ENCODE measurements at places on chromosomes 12 and 14.

DNA sequence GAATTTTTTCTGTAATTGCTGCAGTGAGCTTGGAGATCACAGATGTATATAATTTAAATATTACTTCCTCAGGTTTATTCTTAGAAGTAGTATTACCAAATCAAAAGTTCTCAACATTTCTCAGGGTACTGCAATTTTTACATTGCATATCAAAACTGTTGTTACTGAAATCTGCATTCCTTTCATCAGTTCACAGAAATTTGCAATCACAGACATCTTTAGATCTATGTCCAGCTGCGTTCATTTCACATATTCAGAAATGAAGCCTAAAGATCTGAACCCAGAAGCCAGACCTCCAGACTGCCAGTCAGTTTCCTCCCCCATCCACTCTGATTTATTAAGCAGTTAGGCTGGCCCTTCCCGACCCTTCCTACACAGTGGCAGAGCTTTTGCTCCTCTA, 18.2 kb upstream of the IFT81 start:
- DNase-seq, result no peak

DNA sequence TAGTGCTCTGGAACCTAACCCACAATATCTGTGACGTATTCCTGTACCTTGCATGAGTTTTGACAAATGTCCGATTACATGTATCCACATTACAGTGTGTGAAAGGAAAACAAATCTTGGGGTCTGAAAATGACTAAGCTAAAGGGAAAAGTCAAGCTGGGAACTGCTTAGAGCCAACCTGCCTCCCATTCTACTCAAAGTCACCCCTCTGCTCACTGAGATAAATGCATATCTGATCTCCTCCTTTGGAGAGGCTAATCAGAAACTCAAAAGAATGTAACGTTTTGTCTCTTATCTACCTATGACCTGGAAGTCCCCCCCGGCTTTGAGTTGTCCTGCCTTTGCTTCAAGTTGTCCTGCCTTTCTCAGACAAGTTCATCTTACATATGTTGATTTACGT, 34.0 kb upstream of the KIF21A start:
- no peak for DNase-seq

- no peak for DNase-seq
These were observed 72.6 kb upstream of the CAPRIN2 start for GRCh38 chr12:30827101-30828066.

GRCh38 chr12:51832354-51833107, 16.0 kb downstream of the FIGNL2 start:
- no peak for DNase-seq

GRCh38 chr14:56118611-56119181, 485 bp downstream of the PELI2 start:
- peak; percentile 85 for DNase-seq

DNA sequence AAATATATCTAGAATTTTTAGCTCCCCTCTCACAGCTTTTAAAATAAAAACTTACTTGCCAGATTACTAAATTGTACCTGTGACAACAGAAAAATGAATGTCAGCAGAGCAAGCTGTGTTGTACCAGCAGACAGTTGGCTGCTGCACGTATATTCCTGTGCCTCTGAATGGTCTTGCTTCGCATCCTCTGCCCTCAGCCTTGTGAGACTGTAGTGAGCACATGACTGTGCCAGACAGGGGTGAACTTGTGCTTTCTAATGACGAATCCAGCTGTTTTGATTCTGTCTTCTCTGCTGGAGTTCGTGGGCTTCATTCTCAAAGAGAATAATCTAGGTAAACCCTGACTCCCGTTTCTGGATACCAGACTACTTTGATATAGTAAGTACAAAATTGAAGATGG, 58.3 kb upstream of the FRMD6 start:
- no peak for DNase-seq

- DNase-seq, result peak; percentile 69
These were observed 51.3 kb downstream of the CCDC85C start for GRCh38 chr14:99552572-99553216.

DNA sequence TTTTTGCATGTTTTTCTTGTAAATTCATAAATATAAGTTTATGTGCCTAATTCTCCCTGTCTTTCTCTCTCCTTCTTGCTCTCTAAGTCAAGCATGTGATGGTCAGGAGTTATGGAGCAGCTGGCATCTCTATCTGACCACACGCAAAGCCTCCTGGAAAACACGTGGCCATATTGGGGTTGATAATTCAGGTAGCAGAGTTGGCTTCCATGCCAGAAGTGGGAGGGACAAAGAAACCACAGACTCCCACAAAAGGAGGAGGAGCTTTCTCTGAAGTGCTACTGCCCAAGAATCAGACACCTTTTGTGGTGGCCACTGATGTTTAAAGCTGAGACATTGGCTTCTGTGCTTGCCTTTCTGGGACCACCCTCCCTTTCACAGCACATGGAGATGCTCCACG, 517.6 kb upstream of the TMEM132C start:
- DNase-seq, result no peak

- DNase-seq, result no peak
These were observed 39.5 kb upstream of the RIN3 start for GRCh38 chr14:92473969-92474535.

DNA sequence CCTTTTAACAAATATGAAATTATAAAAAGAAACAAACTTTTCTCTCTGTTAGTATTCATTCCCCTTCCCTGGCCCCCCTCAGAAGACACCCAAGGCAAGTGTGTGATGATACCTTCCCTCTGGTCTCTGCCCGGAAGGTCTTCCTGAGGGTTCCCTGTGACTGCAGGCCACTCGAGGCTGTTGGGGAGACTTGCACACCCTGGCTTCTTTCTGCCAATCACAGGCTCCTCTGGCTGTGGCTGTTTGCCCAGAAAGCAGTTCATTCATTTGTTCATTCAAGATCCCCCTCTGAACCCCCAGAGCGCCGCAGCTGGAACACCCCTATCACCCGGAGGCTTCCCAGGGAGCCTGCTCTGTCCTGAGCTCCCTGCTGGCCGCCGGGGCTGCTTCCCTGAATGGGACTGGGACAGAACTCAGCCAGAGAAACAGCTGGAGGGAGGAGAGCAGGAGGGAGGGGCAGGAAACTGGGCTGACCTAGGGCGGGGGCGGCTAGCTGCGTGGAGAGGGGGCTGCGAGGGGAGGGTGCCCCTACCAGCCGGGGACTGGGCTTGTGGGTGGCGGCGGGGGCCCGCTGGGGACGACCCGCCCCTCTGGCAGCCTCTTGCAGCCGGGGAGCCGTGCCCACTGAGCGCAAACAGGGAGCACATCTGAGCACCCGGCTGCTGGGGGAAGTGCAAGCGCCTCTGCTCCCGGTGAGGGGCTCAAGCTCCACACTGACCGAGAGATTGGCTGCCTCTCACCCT, at the start of gene CMKLR1:
Gene CMKLR1, minus strand, starts transcription at position 397 of the 743 bp plus-strand sequence. CDS start 45,720 bp downstream, outside the sequence.
- peak; percentile 90 for DNase-seq

GRCh38 chr14:61374284-61374683, 52.9 kb downstream of the PRKCH start:
- no peak for DNase-seq

- no peak for DNase-seq
These were observed 33.8 kb downstream of the CREBL2 start for GRCh38 chr12:12645485-12645884.

DNA sequence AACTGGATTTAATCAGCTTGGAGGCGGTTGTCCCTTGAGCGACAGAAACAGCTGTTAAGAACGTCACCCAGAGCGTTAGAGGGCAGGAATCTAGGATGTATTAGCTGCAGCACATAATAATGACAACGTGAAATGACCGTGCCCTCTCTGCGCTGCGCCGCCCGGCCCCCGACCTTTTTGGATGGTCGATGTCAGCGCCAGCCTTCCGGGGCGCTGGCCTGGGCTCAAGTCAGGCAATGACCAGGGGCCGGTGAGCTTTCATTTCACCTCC, 427 bp upstream of the TMEM120B start:
- DNase-seq, result no peak

GRCh38 chr14:68975667-68976066, 3.4 kb downstream of the ACTN1 start:
- DNase-seq, result peak; percentile 90

GRCh38 chr14:71551291-71551950, 380.8 kb upstream of the RGS6 start:
- no peak for DNase-seq

- DNase-seq, result no peak
These were observed 5.1 kb downstream of the SHMT2 start for GRCh38 chr12:57234571-57235016.

DNA sequence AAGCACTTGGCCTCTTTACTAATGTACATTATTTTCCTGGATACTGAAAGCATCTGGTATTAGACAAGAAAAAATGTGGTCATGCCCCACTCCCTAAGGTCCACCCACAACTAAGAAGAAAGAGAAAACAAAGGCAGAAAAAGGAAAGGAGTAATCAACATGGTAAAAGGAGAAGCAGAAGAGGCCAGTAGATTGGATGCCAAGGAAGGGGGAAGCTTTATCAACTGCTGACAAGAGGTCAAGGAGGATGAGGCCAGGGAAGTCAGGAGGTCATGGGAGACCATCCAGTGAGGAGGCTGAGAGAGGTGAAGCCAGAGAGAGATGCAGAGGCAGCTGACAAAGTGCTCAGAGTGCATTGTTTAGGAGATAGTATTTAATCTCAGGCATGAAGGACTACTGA, 383.5 kb downstream of the ZFP36L1 start:
- DNase-seq, result no peak

DNA sequence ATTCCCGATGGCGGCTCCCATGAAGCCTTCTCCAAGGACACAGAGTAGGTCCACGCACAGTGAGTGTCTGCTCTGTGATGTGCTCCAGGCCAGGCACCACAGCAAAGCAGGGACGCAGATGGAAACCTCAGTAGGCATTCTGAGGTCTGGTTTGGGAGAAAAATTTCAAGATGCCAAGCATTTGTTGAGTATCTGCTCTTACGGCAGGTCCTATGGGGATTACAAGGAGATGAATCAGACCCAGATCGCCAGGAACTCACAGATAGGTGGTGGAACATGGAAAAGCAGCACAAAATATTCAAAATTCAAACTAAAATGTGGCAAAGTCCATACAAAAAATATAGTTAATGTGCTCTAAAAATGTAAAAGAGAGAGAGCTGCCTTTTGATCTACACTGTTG, 684.9 kb upstream of the TMEM132C start:
- no peak for DNase-seq

GRCh38 chr14:33062881-33063280, 124.2 kb downstream of the NPAS3 start:
- no peak for DNase-seq

DNA sequence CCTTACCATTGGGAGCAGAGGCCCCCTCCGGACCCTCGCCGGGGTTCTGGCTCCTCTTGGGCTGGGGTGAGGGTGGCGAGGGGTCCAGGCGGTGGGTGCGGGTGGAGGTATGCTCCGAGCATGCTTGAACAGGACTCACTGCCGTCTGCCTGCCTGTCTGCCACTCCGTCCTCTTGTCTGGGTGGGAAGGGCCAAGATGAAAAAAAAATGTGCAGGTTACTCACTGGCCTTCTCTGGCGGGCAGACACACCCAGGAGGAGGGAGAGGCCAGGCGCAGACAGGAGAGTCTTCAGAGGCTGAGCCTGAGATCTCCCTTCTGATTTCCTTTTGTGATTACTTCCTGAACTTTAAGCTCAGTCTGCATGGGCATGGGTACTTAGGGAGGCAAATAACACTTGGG, 76.1 kb downstream of the STON2 start:
- DNase-seq, result no peak
